Naive B cell (primary cell): ENCODE measurements at places on chromosomes 12 and 14.

- no peak for DNase-seq
Measured at GRCh38 chr12:20099395-20100183, 268.7 kb upstream of the PDE3A start.

DNA sequence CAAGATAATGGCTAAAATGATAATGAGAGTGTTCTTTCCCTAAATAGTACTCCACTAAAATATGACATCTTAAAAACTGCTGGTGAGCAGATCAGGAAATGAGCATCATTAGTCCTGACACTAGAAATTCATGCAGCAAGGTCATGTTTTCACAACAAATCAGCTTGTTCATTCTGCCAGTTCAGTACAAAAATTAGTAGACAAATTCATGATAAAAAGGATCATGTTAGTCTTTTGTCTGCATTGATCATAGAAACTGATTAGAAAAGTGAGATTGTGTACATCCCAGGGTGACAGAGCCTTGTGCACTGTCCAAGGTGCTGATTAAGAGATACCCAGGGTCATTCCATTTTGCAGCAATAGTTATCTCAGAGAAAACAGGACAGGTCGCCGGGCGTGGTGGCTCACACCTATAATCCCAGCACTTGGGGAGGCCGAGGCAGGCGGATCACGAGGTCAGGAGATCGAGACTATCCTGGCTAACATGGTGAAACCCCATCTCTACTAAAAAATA, 163.6 kb downstream of the RIMBP2 start:
- DNase-seq, result no peak

- no peak for DNase-seq
Measured at GRCh38 chr14:53209370-53209769, 56.2 kb upstream of the DDHD1 start.

DNA sequence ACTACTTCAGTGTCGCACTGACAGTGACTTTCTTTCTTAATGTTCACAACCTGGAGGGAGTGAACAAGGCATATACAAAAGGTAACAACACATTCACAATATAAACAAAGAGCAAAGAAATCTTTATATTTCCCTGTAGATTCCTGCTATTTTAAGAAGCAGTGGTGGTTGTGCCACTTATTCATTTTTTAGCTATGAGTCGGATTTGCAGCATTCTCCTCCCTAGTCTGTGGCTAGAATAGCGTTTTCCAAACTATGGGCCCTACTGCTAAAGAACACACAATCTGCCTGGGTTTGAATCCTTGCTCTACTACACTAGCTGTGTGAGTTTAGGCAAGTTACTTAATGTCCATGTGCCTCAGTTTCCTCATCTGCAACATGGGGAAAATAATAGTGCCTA, 18.6 kb upstream of the MDM1 start:
- DNase-seq, result no peak

GRCh38 chr12:94954948-94955592, 48.4 kb downstream of the NDUFA12 start:
- no peak for DNase-seq

DNA sequence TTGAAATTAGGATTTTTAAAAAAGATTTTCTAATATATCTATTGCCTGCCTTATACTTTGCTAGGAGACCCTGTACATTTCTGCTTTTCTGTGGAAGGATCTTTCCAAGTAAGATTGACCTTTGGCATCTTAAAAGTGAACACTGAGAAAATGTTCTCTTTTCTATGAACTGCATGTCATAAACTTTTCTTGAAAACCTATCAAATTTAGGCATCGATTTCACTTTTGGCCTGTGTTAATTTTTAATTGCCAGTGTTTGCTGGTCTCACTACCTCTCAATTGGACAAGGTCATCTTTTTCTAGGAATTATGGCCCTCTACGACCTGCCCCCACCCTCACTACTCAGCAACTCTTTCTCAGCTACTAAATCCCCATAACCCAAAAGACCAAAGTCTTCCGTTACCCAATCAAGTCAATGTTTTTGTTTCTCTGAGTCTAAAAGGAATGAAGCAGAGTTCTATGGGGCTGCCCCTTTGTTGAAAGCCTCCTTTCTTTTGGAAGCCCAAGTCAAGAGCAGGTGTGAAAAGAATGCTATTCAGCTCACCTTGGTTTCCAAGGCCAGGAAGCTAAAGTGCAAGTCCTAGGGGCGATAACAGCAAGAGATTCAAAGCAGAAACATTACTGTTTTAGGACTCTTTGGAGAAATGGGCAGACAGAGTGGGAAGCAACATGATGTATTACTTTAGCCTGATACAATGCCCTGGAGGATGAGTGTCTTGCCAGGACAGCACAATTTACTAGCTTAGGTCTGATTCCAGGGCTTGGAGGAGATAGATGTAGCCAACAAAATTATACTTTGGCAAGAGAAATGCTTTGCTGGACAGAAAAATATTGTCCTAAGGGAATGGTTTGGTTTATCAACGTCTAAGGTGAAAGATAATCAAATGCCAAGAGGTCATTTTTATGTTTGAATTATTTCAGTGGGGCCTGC, 55.0 kb downstream of the IGF1 start:
- DNase-seq, result no peak

GRCh38 chr12:26523708-26524150, 309.3 kb downstream of the ITPR2 start:
- DNase-seq, result no peak

DNA sequence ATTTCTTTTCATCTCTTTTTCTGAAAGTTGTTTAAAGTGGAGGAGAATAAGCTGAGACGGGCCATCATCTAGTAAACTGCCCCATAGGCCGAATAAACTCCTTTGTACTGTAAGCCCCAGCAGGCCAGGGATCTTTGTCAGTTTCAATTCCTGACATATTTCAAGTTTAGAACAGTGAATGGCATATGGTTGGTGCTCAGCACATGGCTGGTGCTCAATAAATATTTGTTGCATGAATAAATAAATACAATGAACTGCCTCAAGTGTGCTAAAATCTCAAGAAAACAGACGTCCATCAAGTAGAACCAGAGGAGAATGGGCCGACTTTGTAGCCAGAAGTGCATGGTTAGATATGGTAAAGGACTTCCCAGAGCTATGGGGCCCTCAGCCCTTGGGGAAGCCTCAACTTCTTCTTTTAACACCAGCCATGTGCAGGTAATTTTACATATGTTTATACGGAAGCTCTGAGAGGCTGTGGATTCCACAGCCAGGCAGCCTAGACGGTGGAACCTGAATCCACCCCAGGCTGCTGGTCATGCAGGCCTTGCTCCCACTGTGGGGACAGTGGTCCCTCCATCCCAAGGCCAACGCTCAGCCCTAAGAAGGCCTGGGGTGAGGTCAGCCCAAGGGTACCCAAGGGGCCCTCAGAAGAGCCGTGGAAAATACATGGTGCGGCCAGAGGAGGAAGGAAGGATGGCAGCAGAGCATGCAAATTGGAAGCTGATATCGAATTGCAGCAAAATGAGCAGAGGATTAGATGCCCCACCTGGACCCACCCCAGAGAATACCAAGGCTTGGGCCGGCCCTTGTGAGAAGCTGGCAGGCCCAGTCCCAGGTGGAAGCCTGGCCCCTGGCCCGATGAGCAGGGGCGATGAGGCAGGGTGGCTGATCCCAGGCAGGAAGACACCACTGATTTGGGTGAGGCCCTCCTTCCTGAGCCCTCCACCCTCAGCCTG, 8.7 kb upstream of the AQP2 start:
- no peak for DNase-seq
